Stimulated activated CD4-positive, alpha-beta T cell treated with anti-CD3 and anti-CD28 coated beads, Interleukin-1b, Interleukin-23, amount 100 ng/mL, for 24 hours (primary cell): ENCODE measurements at places on chromosomes 16 and 17.

DNA sequence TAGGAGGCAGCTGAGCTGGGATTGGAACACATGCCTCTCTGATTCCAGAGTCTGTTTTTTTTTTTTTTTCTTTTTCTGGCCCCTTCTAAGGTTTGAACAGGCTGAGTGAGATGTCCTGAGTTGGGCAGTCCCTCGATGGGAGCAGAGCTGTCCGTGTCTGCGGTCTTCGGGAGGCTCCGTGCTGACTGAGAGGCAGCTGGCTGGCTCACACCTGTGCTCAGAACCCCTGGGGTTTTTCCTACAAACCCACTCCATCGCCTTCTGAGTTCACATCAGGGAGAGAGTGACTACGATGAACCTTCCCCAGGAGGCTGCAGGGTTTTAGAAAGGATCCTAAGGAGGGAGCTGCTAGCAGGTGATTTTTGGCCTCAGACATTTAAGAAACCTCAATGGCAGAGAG, 92.5 kb downstream of the IRF8 start:
- no peak for DNase-seq

GRCh38 chr16:76696876-76697275, 419.7 kb downstream of the CNTNAP4 start:
- no peak for DNase-seq

GRCh38 chr16:68995011-68995504, 110.4 kb upstream of the HAS3 start:
- DNase-seq: no peak

GRCh38 chr16:24583494-24583893, 44.1 kb downstream of the RBBP6 start:
- DNase-seq: no peak

DNA sequence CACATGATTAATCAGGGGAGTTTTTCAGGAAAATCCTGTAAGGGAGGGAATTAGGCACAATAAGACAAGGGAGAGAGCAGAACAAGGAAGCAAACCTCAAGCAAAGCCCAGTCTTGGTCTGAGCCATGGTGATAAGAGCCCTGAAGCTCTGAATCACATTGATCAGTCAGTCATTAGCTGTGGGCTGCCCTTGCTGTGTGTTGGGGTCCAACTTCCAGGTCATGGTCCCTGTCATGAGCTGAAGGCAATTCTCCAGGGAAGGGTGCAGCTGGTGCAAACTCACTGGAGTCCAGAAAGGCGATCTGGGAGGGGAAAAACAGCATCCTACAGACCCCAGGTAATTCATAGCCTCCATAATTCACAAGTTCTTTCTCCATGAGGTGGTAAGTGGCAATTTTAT, 89.9 kb downstream of the CYLD start:
- DNase-seq: no peak

DNA sequence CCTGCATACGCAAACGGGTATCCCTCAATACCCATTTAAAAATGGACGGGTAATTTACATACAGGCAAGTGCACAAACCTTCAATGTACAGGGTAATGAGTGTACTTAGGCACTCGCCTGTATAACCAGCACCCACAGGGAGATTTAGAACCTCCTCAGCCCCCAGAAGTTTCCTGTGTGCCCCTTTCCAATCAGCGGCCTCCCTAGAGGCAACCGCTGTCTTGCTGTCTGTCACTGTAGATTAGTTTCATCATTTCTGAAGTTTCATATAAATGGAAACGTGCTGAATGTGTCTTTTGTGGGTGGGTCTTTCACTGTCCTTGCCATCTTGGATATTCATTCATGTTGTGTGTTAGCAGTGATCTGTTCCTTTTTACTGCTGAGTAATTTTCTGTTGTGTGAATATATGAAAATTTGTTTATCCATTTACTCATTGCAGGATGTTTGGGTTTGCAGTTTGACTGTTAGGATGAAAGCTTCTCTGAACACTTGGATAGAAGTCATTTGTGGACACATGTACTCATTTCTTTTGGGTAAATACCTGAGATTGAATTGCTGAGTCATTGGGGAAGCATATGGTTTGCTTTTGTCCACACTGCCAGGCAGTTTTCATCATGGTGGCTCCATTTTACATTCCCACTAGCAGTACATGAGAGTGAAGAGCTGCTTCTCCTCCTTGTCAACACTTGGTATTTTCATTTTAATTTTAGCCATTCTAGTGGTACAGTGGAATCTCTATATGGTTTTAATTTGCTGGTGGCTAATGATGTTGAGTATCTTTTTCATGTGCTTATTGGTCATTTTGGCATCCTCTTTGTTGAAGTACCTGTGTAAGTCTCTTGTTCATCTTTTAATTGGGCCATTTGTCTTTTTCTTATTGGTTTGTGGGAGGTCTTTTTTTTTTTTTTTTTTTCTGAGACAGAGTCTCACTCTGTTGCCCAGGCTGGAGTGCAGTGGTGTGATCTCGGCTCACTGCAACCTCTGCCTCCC, 2.1 kb upstream of the ADCY7 start:
- DNase-seq: no peak

GRCh38 chr16:72921620-72922019, 126.3 kb downstream of the ZFHX3 start:
- no peak for DNase-seq

DNA sequence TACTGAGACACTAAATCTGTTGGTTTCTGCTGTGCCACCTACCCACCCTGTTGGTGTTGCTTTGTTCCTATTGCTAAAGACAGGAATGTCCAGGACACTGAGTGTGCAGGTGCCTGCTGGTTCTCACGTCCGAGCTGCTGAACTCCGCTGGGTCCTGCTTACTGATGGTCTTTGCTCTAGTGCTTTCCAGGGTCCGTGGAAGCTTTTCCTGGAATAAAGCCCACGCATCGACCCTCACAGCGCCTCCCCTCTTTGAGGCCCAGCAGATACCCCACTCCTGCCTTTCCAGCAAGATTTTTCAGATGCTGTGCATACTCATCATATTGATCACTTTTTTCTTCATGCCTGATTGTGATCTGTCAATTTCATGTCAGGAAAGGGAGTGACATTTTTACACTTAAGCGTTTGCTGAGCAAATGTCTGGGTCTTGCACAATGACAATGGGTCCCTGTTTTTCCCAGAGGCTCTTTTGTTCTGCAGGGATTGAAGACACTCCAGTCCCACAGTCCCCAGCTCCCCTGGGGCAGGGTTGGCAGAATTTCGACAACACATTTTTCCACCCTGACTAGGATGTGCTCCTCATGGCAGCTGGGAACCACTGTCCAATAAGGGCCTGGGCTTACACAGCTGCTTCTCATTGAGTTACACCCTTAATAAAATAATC, 14.6 kb downstream of the STH start:
- no peak for DNase-seq

DNA sequence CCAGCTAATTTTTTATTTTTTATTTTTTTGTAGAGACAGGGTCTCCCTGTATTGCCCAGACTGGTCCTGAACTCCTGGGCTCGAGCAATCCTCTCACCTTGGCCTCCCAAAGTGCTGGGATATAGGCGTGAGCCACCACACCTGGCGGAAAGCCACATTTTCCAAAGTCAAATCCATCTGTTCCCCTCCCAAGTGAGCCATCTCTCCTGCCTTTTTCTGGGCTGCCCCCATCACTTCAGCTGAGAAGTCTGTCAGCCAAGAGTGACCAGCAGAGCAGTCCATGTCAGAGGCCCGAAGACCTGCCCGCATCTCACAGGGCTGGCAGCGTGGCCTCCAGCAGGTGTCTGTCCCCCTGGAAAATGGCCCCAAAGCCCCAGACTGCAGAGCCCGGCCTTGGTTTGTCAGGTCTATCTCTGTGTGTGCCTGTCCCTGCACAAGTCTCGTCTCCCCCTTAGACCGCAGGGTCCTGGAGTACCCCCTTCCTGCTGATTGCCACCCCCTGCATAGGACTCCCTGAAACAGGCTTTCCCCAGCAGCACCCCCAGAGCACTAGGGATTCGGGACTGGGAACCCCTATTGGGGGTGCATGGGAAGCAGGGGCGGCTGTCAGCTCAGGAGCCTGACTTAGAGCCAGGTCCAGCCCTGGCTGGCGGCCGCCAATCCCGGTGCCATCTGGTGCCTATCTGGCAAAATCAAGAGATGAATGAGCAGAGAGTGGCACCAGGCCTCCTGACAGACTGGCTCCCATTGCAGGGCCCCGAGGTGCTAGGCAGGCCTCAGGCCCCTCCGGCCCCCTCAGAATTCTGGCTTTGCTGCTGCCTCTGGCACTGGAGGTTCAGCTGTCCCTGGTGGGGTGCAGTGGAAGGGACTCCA, 7.8 kb downstream of the TTYH2 start:
- no peak for DNase-seq

DNA sequence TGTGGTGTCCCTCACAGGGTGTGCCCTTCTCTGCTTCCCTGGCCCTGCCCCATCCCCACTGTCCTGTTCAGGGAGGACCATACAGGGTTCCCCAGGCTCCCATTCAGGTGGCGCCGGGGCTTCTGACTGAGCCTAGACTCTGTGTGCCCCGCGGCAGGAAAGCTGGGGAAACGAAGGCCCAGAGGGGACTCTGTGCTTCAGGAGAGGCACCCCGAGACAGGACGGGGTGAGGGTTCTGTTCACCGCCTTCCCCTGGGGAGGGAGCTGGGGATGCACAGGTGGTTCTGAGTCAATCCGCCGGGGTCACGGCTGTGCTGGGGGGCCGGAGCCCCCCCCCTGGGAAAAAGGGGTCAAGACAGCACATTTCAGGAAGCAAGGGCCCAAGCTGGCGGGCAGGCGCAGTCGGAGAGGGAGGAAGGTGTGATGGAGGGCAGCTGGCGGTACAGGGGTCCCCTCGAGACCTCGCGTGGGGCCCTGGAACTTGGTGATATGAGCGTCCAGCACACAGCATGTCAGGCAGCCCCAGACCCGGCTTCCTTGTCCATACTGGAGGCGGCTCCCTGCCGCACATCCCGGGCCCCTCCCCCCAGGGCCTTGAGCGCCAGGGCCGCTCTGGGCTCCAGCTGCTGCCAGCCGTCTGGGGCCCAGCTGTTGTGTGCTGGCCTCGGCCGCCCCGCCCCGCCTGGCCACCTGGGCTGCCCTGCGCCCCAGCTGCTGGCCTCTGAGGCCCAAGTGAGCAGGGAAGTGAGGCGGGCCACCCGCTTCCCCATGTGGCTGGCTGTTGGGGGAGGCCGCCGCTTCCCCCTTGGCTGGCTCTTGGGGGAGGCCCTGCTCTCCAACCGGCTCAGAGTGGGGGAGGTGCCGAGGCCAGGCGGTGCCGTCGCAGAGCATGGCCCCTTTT, 5.6 kb upstream of the NOTUM start:
- no peak for DNase-seq

GRCh38 chr17:57365420-57365819, 109.1 kb downstream of the MSI2 start:
- DNase-seq: no peak
